ENCODE measurements at places on chromosomes 13 and 19.

GRCh38 chr13:59914556-59914955 lies 249.2 kb downstream of the DIAPH3 start:
- no peak for DNase-seq

DNA sequence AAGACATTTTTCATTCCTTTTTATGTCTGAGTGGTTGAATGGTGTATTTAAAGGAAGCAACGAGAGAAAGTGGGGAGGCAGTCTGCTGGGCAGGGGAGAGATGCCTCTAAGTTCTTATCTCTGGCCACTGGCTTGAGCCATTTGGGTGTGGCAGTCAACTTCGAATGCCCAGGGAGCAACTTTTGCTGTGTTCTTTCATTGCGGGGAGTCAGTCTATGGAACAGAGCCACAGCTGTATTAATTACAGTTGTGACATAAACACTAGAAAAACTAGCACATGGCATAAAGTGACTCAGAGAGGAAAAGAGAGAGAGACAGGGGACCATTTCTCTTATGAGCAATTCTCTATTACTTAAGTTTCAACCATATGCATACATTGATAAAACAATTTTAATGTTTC lies 40.4 kb upstream of the PDCD5 start:
- no peak for DNase-seq

- DNase-seq: no peak
Observed at GRCh38 chr19:18919900-18920214, 342 bp downstream of the DDX49 start.

GRCh38 chr19:55340784-55341147 lies 1.1 kb downstream of the KMT5C start:
- DNase-seq: no peak

DNA sequence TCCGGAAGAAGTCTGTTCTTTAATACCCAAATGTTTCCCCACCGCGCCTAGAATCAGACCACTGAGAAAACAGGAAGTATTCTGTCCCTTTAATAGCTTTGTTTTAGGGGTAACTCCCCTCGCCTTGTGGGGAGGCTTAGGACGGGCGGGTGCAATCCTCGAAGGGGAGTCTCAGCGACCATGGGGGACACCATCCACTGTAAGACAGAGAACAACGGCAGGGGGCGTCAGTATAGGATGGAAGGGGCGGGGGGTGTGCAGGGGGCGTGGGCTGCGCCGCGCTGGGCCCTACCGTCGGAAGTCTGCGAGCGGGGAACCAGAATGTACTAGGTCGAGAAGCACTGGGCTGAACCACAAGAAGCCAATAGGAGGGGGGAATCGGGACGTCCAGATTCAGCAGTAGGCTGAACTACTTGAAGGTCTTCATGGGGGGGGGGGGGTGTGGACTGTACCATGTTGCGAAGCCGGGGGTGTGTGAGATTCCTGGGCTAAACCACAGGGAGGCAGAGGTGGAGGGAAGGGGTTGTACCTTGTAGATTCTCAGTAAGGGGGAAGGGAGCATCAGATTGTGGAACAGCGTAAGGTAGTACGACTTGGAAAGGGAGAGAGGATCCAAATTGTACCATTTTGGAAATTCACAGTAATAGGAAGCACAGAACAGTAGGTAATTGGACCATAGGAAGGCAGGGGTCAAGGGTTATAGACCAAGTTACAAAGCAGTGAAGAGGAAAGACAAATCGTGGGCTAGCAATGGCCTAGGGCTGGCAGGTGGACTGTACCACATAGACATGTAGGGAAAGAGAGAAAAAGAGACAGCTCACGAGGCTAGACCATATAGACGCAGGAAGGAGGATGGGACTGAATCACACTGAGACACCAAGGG lies 1.0 kb upstream of the DBP start:
- DNase-seq: peak; percentile 81

DNA sequence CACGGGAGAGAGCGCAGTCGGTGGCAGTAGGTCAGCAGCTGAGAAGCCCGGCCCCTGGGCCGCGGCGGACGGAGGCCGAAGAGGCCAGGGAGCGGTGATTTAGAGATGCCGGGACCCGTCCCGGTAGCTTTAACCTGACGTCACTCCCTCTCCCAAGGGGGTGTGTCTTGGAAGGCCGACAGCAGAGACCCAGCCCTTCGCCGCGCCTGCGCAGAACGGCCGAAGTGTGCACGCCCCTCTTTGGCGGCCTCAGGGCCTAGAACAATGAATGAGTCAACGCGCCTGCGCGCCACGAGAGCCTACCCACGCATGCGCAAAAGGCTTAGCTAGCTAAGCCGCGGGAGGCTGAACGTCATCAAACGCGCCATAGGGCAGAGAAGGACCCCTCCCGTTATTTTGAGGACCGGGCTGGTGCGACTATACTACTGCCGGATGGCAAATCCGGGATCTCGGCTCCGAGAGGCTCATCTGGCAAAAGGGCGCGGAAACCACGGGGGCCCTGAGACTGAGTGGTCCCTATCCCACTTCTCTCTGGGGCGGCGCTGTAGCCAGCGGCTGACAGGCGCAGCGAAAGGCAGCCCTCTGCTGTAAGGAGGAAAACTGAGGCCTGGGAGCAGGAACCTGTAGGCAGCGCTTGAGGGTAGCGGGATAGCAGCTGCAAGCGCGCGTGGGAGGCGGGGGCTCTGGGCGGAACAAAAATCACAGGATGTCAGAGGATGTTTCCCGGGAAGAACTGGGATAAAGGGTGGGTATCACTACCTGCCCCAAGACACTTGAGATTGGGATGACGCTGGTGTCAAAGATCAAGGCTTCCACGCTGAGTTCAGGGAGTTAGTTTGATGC lies at the start of the genes IRGQ and ZNF576:
TSS of gene IRGQ (minus strand) at position 136 of the 843 bp plus-strand sequence. CDS start 796 bp downstream, outside the sequence.
TSS of gene ZNF576 (plus strand) at position 597 of the 843 bp plus-strand sequence. CDS start 514 bp downstream, outside the sequence.
- DNase-seq: peak; percentile 100

DNA sequence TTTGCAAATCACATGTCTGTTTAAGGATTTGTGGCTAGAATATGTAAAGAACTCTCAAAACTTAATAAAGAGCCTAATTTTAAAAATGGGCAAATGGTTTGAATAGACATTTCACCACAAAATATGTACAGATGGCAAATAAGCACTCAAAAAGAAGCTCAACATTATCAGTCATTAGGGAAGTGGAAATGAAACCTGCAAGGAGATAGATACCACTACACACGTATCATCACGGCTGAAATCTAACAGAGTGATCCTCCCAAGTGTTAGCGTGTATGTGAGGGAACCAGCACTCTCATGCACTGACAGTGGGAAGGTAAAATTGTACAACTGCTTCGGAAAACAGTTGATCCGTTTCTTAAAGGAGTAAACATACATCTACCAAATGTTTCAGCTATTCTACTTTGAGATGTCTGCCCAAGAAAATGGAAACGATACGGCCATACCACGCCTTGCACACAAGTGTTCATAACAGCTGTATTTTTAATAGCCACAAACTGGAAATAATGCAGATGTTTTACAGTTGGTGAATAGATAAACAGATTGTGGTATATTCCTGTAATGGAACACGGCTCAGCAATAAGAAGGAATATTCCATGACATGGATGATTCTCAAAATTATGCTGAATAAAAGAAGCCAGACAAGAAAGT lies 14.5 kb downstream of the ARHGEF7 start:
- DNase-seq: no peak

DNA sequence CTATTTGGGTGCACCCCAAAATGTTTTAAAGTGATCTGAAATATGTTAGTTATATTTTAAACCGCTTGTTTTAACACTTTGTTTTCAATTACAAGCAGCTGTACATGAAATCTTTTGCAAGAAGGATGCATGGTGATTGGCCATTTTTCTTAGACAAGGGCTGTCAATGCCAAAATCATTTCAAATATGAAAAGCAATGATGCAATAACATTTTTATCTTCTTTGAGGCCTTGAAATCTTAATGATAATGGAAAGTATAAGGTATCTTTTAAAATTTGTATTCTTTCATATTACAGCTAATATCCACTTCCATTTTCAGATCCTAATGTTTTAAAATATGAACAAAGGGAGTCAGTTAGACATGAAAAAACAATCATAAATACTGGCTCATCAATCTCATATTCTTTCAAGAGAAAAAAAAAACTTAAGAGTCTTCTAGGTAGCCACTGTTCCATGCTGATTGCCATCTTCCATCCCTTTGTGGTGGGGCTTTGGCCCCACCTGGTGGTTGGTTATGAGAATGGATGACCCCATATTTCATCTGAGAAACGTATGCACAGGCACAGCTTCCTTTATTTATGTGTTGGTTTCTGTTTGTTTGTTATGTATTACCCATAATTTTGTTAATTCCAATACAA lies 330.3 kb upstream of the MIR17HG start:
- no peak for DNase-seq

GRCh38 chr19:7720351-7720750 lies 11.6 kb downstream of the CLEC4G start:
- DNase-seq: no peak

Data from activated naive CD4-positive, alpha-beta T cell treated with anti-CD3 and anti-CD28 coated beads, Interleukin-2, amount 50 U/mL, for 16 hours (primary cell).